ENCODE measurements at places on chromosomes 12 and 14. TPM values are rescaled to one million over a fixed set of nuclear protein-coding genes. Genes with fewer than 3 reads are reported as not detected.

NGDN gene
- total RNA-seq: 77.8 TPM

STAC3 gene
- total RNA-seq: 0.32 TPM

AQP6 gene
- under 0.01 TPM for total RNA-seq

LRTM2 gene
- not detected for total RNA-seq

GDF3 gene
- not detected for total RNA-seq

SLC16A7 gene
- 7.4 TPM for total RNA-seq

KLRD1 gene
- total RNA-seq: 0.30 TPM

ZNF664 gene
- total RNA-seq: 43.8 TPM

P2RX7 gene
- total RNA-seq: 0.65 TPM

OTX2 gene
- not detected for total RNA-seq

GYS2 gene
- total RNA-seq: not detected

CLEC2A gene
- not detected for total RNA-seq

MOK gene
- 1.5 TPM for total RNA-seq

SLC7A8 gene
- 0.65 TPM for total RNA-seq

KRT8 gene
- total RNA-seq: 10.6 TPM

CACNA2D4 gene
- 1.1 TPM for total RNA-seq

DAZAP2 gene
- 58.5 TPM for total RNA-seq

TMEM253 gene
- not detected for total RNA-seq

SERPINA3 gene
- 0.61 TPM for total RNA-seq

RERG gene
- not detected for total RNA-seq

OR11H12 gene
- not detected for total RNA-seq

CMA1 gene
- not detected for total RNA-seq

SLC25A47 gene
- not detected for total RNA-seq

PNMA1 gene
- total RNA-seq: 22.7 TPM

SLCO1B1 gene
- not detected for total RNA-seq

UBE3B gene
- 39.3 TPM for total RNA-seq

CYP46A1 gene
- total RNA-seq: under 0.01 TPM

PROX2 gene
- total RNA-seq: not detected

BICDL1 gene
- not detected for total RNA-seq

DPY19L2 gene
- 1.9 TPM for total RNA-seq

C1QL4 gene
- not detected for total RNA-seq

PRH2 gene
- not detected for total RNA-seq

Data from epithelial cell of umbilical artery (primary cell).